ENCODE measurements at places on chromosomes 13 and 19.

DNA sequence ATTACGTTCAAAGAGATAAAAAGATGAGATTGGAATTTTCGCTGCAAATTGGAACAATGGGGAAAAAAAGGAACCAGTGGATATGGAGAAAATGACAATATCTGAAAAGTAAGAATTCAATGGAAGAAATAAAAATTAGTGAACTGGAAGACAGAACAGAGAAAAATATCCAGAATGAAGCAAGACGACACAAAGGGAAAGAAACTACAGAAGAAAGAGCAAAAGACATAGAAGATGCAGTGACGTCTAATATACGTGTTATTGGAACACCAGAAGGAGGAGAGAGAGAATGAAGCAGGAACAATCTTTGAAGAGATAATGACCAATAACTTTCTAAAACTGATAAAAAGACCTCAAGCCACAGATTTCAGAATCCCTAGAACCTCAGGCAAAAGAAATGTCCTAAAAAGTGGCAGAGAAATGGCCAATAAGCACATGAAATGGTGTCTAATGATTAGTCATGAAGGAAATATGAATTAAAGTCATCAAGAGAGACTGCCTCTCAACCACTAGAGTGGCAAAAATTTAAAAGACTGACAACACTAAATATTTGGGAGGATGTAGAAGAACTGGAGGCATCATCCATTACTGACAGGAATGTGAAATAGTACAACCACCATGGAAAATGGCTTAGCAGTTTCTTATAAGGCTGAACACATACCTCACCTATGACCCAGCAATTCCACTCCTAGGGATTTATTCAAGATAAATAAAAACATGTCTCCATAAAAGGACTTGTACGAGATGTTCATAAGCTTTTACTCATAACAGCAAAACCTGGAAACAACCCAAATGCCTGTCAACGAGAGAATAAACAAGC lies 56.5 kb downstream of the GADD45B start:
- no peak for DNase-seq

- peak; percentile 49 for DNase-seq
Measured at GRCh38 chr19:5988517-5989387, 10.8 kb upstream of the RANBP3 start.

GRCh38 chr19:1361601-1362386 lies 21.9 kb upstream of the NDUFS7 start:
- DNase-seq, result no peak

DNA sequence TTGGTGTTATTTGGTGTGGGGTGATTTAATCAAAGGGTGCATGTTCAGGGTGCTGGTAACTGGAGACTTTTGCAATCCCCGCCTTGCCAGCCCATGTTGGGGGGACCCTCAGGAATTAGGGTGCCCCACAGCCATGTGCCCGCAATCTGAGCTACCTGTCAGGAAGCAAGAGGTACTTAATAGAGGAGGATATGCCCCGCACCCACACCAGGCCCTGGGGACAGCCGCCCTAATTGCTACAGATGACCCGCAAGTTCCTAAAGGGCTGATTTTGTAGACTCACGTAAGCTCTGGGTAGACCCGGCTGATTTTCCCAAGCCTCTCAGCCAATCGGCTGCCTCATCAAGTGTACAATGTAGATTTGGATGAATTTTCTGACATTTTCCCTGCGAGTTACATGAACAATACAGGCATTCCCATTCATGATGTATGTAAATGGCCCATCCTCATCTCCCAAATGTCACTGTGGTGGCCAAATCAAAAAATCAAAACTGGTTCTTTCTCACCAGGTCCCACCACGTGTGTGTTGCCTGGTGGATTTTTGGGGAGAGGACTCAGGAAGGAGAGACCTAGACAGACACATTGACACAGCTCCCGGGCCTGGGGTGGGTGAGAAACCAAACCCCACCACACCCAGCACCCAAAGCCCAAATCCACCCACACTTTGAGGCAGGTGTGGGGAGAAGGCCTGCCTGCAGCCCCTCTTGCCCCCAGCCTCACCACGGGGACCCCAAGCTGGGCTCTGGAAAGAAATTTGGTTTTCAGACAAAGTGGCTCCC lies 119.2 kb upstream of the SPACA7 start:
- DNase-seq, result no peak

DNA sequence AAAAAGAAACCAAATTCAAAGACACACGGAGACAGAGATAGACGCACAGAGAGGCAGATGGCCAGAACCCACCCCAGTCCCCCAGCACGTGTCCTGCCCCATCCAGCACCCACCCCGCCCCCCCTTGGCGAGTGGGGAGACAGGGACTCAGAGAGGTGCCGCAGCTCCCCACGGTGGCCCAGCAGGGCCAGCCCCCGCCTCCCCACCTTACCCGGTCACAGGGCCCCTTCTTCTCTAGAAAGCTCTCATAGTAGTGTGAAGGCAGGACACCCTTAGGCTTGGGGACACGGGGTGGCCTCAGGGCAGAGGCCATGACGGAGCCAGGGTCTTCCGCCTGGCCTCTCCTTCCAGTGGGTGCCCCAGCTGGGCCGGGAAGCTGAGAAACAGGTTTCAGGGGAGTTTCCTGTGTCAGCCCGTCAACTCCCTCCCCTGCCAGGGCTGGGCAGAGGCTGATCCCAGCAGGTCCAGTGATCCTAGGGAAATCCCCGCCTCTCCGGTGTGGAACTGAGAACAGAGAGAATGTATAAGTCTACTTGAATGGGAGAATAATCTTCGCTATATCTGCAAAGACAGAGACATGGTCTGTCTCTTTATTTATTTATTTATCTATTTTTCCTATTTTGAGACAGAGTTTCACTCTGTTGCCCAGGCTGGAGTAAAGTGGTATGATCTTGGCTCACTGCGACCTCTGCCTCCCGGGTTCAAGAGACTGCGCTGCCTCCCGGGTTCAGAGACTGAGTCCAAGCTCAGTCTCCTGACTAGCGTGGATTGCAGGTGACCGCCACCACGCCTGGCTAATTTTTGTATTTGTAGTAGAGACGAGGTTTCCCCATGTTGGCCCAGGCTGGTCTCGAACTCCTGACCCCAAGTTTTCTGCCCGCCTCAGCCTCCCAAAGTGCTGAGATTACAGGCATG lies at the start of gene STAP2:
STAP2 (minus strand) TSS at position 387 of the 915 bp plus-strand sequence; CDS start at position 313, 74 bp downstream.
- DNase-seq, result no peak

GRCh38 chr13:113489549-113490495 lies 689 bp downstream of the DCUN1D2 start:
- peak; percentile 62 for DNase-seq

GRCh38 chr13:60925686-60926085 lies 490.0 kb downstream of the PCDH20 start:
- no peak for DNase-seq

- no peak for DNase-seq
Measured at GRCh38 chr19:14305706-14306105, 75.5 kb upstream of the ADGRE5 start.

DNA sequence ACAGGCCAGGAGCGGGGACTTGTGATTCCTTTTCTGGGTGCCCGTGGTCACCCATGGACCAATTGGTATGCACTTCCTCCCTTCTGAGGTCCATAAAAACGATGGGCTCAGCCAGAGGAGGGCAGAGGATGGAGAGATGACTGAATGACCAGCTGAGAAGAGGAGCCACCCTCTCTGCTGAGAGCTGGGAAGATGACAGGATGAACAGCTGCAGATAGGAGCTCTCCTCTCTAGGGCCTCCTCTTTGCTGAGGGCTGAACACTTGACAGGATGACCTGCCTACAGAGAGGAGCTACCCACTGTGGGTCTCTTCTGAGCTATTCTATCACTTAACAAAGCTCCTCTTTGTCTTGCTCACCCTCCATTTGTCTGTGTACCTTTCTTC lies 4.1 kb downstream of the IGFL4 start:
- DNase-seq, result no peak

- DNase-seq, result no peak
Measured at GRCh38 chr13:84129966-84130365, 247.7 kb upstream of the SLITRK1 start.

- no peak for DNase-seq
Measured at GRCh38 chr19:28290963-28291657, 921.8 kb downstream of the UQCRFS1 start.

DNA sequence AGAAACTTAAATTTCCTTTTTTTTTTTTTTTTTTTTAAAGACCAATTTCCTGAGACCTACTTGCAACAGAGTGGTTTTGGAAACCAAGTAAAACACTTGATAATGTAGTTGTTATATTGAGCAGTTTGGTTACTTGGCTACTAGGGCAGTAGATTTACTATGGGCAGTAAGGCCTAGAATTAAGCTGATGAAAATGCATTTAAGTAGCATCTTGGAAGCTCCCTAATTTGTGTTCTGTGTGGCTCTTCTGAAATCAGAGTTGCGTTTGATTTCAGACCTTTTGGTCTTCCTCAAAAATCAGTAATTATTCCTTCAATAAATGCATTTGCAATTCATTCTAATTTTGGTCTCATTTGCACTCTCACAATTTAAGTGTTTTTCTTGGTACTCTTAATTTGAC lies 810 bp downstream of the GPR180 start:
- peak; percentile 46 for DNase-seq

All from NAMALWA (cell line).